Amniotic epithelial cell (primary cell): ENCODE measurements at places on chromosomes 7 and 10.

GRCh38 chr10:135132-135600 is at the start of gene ZMYND11:
Gene ZMYND11 (plus strand): TSS chr10:135455. CDS start chr10:180013, 44,558 bp downstream.
- peak; percentile 51 for DNase-seq

DNA sequence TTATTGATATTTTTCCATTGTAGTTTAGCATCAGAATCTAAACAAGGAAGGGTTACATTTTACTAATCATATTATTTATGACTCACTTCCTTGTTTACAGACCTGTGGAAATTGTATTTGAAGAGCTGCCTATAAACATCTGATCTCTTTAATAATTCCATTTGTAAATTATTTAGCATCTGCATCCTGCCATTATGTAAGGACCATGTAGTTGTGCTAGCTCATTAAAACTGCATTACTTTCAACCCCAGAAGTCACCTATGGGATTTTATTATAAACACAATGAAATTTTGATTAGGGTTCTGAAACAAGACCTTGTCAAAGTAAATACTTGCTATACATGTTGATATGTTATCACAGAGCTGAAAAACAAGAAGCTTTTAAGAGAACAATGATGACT is 146.8 kb upstream of the SLC26A5 start:
- no peak for DNase-seq

- no peak for DNase-seq
These were observed 105.4 kb upstream of the ADO start for GRCh38 chr10:62699148-62699547.

DNA sequence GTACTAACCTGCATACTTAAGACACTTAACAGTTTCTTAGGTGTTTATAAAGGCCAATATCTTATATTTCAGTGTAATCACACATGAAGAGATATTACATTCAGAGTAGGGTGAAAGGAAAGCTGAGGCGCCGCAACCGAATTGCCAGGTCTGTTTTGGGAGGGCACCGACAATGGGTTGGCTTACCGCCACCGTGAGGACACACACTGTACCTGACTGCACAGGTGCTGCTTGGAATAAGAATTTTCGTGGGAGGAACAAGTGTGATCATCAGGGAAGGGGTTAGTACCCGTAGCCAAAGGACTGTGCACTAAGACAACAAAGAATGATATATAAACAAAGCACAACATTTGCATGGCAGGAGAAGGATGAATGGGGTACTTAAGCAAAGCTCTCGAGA is 591.8 kb downstream of the SUGCT start:
- DNase-seq = no peak

DNA sequence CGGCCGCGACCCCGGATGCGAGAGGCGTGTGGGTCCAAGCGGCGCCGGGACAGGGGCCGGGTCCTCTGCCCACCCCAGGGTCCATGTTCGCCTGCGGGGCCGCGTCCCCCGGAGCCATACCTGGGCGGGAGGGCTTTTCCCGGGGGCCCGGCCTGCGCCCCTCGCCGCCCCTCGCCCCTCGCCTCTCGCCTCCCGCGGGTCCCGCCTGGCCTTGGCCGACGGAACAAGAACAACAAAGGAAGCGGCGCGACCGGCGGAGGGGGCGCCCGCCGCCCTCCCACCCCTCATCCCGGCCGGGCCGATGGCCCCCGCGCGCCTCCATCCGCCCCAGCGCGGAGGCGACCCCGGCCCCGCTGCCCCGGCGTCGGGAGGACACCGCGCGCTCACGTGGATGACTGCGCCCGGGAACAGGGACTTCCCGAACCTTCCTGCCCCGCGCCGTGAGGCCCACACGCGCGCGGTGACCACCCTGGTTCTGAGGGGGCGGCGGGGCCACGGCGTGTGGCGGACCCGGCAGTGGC is 348.2 kb downstream of the DNAJB6 start:
- no peak for DNase-seq

GRCh38 chr7:139635526-139636302 is 112.2 kb downstream of the CLEC2L start:
- no peak for DNase-seq

DNA sequence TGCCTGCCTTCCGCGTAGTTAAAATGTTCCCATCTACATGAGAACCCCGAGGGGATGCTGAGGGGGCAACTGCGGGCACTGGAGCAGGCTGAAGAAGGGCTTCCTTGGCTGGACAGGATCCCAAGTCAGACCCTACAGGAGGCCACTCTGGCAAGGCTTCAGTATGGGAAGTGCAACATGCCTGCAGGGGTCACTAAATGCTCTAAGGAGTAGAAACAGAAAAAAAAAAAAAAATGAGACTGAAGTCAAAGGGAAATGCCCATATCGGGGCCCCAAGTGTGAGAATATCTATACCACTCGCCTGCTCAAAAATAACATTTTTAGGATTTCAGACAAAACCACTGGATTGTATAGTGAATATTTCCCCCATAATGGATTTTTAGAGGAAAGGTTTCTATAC is 33.5 kb downstream of the FAM204A start:
- DNase-seq = no peak

DNA sequence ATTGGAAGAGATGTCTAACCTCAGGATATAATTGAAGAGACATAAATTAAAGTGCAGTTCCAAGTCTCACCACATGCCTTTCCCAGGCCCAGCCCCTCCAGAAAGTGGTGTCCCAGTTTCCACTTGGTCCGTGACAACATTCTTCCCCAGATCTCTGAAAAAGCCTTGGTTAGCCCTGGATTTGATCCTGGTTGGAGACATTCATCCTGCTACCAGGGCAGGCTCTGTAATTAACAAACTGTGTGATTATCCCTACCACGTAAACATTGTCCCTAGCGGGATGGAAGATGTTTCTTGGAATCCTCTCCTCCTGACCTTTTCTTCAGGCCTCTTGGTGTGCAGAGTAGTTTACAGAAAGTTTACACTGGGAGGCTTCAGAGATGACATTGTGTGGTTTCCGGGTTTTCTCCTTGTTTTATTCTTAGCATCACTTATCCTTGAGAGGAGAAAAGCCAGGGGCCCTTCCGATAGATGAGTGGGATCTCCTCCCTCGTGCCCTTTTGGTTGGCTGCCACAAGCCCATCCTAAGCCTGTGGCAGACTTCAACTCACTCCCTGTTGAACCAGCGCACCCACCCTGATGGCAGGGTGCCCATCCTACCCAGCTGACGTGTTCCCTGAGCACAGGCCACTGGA is 83.8 kb downstream of the COL13A1 start:
- no peak for DNase-seq

GRCh38 chr10:52215745-52216361 is 98.2 kb upstream of the DKK1 start:
- DNase-seq = peak; percentile 65

GRCh38 chr7:105017657-105018365 is 3.8 kb downstream of the KMT2E start:
- DNase-seq = no peak

- DNase-seq = no peak
These were observed 31.1 kb downstream of the NUB1 start for GRCh38 chr7:151372612-151373265.

DNA sequence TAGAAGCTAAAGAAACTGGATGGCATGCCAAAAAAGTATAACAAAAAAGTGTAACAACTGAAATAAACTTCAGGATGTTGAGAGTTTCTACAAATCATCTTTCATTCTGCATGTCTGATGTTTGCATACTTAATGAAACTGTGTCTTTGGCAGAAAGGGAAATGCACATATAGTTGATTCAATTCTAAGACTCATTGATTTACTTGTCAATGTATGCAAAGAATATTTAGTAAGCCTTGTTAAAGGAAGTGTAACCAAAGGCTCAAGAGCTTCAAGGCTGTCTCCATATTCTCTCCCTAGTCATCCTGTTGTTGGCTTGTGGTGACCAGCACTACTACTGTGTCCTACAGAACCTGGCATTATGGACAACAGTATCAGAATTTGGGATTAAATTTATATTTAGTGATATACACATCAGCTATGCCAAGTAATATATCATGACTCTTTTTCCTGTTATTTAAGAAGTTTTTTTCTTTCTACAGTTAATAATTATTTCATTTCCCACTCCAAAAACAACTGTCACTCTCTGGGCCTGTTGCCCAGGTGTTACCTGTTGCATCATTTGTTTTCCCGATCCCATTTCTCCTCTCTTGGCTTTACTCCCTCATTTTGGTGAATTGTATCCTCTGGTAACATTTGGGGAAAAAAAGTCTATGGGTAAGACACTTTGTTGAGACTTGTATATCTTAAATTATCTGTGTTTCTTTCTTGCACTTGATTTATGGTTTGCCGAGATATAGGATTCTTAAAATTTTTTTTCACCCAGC is 226.6 kb upstream of the BMPER start:
- DNase-seq = no peak

DNA sequence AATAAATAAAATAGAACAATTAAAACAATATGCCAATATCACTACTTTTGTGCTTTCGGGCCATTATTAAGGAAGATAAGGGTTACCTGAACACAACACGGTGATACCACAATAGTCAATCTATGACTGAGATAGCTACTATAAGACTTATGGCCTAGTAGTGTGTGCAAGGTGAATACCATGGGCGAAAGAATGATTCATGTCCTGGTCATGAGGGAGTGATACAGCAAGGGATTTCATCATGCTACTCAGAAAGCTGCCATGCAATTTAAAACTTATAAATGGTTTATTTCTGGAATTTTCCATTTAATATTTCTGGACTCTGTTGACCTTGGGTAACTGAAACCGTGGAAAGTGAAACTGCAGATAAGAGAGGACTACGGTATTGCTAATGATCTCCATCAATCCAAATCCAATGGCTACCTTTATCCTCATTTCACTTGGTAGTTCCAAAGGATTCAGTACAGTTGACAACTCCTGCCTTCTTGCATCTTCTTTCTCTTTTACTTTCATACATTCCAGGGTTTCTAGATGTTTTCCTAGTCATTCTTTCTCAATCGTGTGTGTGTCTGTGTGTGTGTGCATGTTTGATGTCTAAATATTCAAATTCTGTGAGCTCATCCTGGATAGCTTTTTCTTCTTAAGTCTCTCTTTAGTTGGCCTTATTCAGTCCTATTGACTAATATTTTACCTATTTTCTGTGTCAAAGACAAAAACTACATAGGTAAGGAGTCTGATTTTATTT is 100.5 kb upstream of the MAGI2 start:
- peak; percentile 89 for DNase-seq

DNA sequence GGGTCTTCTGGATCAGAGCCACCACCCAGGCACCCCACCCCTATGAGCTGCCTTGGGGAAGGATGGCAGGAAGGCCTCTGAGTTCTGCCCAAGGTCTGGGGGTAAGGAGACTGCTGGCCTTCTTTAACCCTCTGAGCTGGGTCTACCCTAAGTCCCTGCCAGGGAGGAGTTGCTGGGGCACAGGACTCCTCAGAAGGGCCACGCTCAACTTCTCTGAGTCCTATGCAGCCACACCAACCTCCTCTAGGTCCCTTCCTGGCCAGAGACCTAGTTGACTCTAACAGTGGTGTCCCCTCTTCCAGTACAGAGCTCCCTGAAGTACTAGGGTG is 2.6 kb upstream of the NEURL1 start:
- no peak for DNase-seq

GRCh38 chr10:97574374-97575126 is 2.0 kb downstream of the ANKRD2 start:
- peak; percentile 88 for DNase-seq

GRCh38 chr10:58951087-58951486 is 225.4 kb upstream of the PHYHIPL start:
- DNase-seq = no peak

DNA sequence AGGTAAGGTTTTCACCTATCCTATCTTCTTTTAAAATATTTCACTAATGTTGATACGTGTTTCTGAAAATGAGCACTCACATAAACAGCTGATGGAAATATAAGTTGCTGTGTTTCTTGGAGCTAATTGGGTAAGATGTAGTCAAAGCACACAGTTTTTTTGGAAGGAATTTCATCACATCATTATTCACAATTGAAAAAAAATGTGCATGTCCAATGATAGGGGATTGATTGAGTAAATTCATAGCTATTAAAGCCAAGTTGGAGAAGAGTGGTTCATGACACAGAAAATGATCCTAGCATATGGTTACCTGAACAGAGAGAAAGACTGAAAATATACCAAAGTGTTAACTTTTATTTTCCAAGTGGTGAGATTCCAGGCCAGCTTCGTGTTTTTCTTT is 29.6 kb downstream of the GLI3 start:
- no peak for DNase-seq

DNA sequence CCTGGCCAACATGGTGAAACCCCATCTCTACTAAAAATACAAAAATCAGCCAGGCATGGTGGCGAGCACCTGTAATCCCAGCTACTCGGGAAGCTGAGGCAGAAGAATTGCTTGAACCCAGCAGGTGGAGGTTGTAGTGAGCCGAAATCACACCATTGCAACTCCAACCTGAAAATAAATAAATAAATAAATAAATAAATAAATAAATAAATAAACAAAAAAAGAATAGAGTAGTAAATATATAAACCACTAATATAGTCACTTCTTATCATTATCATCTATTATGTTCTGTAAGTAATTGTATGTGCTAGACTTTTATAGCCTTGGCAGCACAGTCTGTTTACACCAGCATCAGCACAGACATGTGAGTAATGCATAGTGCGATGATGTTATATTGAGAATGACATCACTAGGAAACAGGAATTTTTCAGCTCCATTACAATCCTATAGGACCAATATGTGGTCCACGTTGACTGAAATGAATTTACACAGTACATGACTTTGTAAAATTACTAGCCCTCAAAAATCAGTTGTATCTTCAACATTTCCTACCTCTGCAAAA is 385.4 kb upstream of the ANKRD30A start:
- DNase-seq = no peak

DNA sequence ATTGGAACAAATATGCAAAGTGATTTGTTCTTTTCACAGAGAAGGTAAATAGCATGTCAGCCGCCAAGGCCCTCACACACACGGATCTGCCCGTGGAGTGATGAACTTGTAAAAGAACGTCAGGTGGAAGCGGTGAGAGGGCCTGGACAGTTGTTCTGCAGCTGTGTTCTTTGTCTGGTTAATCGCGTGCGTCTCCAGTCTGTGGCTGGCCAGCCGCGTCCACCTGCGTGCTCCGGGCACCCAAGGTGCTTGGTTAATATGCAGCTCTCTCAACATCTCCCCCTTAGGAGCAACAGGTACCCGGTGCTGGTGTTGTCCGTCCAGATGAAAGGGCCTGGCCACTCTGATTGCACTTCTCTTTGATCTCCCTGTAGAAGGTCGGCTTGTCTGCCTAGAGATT is 162.9 kb downstream of the MGMT start:
- no peak for DNase-seq

- DNase-seq = no peak
These were observed 135.3 kb upstream of the VWC2 start for GRCh38 chr7:49638166-49638565.

- DNase-seq = no peak
These were observed 177.6 kb downstream of the GRID1 start for GRCh38 chr10:86188796-86189558.

- no peak for DNase-seq
These were observed 56.2 kb downstream of the PLCE1 start for GRCh38 chr10:94049911-94050310.

DNA sequence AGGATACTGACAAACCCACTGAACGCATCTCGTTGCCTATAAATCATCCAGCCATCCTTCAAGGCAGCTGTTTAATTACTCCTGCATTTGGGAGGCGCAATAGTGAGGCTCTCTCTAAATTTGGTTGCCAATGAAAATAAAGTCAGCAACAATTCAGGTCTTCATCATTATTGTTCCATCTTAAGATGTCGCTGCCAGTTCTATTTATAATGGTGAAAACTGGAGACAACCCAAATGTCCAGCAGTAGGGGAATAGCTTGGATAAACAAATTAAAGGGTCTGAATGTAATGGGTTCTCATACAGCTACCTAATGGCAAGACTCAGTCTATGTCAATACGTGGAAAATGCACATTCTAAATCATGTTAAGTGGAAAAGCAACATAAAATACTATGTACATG is 120.1 kb upstream of the PLXNA4 start:
- DNase-seq = no peak

GRCh38 chr7:133642907-133643306 is 390.0 kb downstream of the EXOC4 start:
- no peak for DNase-seq
